ENCODE measurements at places on chromosomes 2 and 18.

DNA sequence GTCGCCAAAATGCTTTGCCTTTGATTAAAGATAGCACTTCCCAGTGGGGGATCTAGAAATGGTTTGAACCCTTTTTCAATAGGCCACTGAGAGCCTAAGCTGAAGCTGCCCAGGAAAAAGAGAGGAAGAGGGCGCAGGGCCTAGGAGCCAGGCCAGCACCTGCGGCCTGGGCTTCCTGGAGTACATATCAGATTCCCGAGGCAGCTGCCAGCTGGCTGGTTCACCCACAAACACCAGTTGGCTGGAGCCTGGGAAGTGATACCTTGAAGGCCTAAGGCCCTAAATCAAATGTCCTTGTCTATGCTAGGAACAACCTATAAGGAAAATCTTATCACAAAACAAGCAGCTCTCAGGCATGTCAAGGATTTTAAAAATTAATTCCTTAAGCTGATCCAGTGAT is 37.1 kb downstream of the ANKRD44 start:
- DNase-seq, result no peak

DNA sequence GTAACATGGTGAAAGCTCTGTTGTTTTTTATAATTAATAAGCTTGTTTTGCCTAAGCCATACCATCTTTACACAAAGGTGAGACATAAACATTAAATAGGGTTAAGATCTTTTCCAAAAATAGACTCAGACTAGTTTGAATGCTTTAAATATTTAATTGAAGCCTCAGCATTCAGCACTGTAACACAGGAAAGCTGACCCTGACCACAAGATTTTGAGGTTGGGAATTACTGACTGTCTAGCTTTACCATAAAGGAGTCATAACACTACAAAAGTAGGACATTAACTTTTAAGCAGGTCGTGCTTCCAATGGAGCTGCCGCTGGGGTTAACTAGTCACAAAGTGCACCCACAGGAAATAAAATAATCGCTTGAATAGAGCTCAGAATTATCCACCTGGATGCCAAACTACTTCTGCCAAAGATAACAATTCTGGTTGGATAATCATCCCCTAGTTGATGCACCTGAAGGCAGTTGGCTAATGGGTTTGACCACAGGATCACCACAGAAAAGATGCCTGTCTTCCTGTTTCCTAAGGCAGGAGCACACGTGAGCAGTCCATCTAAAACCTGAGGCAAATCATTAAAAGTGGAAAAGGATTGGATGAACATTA is 106.2 kb downstream of the COBLL1 start:
- no peak for DNase-seq

DNA sequence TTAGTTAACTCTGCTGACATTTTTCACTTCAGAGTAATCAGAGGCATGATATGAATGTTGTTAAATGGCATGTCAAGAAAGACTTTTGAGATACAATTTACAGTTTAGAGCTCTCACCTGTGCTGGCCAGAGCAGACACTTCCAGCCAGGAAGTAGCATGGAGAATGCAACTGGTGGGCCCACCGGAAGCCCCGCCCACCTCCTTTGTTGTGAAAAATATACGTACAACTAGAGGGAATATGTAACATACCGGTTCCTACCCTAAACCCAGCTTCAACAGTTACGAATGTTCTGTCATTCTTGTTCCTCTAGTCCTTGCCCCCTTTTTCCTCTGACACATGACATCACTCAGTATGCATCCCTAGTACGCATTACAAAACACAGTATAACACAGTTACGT is 70.2 kb upstream of the ITM2C start:
- DNase-seq, result no peak

DNA sequence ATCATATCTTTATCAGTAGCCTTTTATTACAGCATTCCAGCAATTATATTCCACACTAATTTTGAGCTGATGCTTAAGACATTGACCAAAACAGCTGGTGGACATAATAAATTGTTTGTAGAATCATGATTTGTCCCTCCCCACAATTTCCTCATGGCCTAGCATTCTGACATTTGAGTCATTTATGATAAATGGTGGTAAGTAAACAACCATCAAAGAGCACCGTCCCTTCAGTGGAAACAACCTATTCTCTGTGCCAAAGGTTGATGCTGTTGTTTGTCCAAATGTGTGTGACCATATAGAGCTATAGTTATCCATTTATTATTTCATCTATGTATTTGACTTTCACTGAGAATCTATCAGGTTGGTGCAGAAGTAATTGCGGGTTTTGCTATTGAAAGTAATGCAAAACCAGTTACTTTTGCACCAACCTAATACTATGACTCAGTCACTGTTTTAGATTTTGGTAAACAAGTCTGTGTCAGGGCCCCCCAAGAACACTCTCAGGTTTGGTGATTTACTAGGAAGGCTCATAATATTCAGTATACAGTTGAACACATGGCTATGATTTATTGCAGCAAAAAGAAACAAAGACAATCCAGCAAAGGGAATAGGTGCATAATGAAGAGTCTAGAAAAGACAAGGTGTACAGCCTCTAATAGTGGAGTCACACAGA is 608.7 kb upstream of the REG3G start:
- DNase-seq, result no peak

- DNase-seq, result no peak
Measured at GRCh38 chr18:42126586-42126985, 171.6 kb downstream of the PIK3C3 start.

- no peak for DNase-seq
Measured at GRCh38 chr2:210475706-210476105, 853 bp downstream of the LANCL1 start.

DNA sequence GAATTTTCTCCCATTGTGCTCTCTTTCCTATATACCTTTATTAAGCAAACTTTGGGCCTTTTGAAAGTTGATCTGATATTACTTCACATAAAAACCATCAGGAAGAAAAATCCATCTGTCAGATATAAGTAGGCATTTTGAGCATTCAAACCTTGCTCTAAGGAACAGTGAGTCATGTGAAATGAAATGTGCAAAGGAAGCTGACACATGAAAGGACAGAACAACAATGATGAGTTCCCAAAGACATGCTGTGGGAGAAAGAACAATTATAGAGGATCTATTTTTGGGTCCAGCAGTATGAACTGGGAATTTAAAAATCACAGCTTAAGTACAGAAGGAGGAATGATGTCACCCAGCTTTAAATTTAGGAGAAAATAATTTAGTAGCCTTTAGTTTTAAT is 18.1 kb downstream of the CALCRL start:
- no peak for DNase-seq

- no peak for DNase-seq
Measured at GRCh38 chr18:519019-519879, 18.7 kb upstream of the COLEC12 start.

DNA sequence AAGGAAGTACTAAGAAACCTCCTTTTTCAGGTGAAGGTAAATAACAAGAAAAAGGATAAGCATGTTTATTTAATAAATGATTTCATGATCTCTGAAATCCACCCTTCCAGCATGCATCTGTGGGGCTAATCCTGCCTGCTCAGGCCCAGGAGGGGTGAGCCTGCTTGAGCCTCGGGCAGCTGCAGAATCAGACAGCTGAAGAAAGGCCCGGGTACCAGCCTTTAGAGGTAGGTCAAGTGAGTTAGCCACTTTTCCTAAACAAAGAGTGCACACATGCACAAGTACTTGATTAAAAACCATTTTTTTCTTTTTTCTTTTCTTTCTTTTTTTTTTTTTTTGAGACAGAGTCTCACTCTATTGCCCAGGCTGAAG is 25.7 kb upstream of the FZD7 start:
- no peak for DNase-seq

- no peak for DNase-seq
Measured at GRCh38 chr2:37827911-37828511, 97.1 kb upstream of the RMDN2 start.

DNA sequence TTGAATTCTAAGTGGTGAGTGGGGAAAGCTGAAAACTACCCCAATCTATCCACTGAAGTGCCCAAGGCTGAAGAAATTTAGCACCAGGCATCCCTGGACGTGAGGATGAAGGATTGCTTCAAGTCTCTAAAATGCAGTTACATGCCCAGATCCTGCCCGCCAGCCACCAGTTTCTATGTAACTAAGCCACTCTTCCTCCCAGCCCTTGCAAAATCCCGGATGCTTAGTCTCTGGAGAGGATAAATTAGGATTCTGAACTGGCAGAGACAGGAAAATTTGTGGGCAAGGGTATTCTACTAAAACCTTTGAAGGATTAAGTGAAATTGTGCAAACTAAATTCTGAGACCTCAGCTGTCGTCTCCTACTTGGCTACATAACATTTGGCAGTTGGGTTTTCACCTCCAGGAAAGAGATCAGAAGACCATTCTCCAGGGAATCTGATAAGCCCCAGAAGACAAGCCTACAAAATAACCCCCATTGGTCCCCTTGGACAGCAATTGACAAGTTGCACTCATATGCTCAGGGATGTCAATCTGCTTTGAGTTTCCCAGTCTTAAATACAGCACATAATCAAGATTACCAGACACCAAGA is 93.9 kb upstream of the CD226 start:
- no peak for DNase-seq

DNA sequence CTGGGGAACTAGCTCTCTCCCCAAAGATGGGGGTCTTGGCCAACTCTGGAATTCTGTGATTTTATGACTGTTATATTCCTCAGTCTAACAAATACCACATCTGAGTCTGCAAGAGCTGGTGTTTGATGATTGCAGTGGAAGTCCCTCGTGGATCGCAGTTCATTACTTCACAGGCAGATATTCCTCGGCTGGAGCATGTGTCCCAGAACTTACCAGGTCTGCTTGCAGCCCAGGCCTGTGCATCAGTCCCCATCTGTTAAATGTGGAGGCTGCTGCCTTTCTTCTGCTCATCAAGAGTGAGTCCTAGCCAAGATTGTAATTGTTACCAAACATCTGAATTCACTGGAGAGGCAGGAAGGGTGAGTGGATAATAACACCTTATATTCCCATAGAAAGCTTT is 55.5 kb downstream of the PRKCE start:
- DNase-seq, result no peak

DNA sequence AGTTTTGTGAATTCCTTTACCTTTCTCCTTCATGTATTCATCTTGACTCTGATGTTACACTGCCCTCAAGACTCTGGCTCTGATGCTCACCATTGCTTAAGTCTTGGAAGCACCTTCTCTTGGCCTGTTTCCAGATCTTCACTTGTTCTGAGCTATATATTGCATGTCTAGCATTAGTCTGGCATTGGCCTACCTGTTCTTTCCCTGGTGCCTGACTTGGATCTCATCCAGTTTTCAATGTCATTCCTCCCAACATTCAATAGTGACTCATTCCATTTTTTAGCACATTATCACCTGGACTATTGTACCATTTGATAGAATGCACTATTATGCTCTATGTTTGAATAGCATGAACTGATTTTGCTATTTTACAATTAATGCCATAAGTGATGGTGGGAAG is 127.3 kb upstream of the NYAP2 start:
- no peak for DNase-seq

GRCh38 chr2:15912203-15912602 is 28.1 kb upstream of the MYCN start:
- no peak for DNase-seq

GRCh38 chr2:198371921-198372543 is 567.6 kb downstream of the PLCL1 start:
- DNase-seq, result no peak

- DNase-seq, result no peak
Measured at GRCh38 chr2:101251844-101252407, 760 bp upstream of the CNOT11 start.

DNA sequence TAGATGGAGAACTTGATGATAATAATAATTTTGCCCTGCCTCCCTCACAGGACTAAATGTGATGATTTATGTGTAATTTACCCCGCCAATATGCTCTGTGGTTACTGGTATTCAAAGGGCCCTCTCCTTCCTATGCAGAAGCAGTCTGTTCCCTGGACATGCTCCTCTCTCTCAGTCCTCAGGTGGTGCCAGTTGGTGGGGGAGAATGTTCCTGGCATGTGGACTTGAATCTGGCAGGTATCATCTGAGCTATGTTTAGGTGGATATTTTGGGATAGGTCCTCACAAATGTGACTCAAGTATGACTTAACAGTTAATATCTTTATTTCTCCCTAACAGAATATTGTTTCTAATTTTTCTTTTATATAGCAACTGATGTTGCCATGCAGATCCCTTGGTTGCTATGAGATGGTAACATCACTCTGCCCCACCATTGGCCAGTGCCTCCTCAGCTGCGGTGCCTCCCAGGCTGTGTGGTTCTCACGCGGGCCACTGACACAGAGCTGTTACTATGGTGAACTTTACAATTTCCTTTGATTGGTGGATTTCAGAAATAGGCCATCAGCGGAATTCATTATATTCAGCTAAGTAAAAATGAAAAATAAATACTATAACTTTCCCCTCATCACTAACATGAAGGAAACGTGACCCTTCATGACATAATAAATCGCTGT is 106.7 kb upstream of the PELI1 start:
- no peak for DNase-seq

- DNase-seq, result no peak
Measured at GRCh38 chr2:234556848-234557573, 60.1 kb upstream of the ARL4C start.

DNA sequence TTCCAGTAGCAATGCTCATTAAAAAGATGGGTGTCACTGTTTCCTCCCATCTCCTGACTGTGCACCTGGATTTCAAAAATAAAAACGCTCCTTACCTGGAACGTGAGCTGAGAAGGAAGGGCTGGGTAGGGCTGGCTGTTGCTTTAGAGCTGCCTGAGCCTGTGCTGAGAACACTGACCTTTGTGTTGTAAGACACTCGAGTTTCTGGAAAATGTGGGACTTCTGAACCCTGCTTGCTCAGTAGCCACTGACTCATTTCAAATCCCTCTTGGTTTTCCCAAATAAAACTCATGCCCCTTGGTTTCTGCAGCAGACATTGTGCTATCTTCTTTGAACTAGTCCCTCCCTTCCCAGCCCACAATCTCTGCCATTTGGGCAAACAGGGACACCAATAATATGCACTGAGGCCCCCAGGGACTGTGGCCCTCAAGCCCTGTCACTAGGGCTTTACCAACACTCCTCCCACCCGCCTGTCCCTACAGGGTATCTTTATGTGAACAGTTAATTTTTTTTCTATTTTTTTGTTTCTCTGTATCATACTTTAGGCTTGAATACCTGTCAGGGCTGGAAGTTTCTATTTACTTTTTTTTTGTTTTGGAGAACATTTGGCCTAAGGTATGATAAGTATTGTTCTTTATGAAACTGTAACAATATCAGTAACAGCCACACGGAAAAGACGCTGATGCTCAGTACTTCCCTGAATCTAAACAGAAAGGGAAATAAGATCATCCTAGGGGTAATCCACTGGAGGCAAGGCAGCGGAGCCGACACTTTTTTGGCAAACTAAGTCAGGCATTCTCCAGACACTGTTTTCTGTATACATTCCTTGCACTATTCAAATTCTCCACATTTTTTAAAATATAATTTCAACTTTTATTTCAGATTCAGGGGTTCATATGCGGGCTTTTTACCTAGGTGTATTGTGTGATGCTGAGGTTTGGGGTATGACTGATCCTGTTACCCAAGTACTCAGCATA is 280.2 kb downstream of the STK39 start:
- DNase-seq, result no peak

DNA sequence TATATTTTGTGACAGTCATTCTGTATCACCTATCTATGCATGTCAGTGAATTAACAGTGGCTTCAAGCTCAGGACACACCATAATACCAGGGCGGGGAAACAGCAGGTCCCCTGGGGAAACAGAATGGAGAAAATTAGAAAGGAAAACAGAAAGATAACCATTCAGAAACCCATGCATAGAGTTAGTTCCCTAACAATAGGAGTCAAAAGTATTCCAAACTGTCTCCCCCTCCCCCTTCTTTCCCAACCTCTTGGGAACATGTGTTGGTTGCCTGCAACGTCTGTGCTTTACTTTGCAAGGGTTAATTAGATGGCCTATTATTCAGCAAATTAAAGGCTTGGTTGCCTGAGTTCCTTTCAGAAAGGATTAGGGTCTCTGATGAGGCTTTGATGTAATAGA is 176.4 kb downstream of the MYO3B start:
- DNase-seq, result no peak

- no peak for DNase-seq
Measured at GRCh38 chr2:43774617-43775016, 778 bp downstream of the DYNC2LI1 start.

Data from activated CD4-positive, alpha-beta T cell treated with anti-CD3 and anti-CD28 coated beads, Interleukin-2, amount 50 U/mL, for 24 hours (primary cell).